Mucosa of descending colon (tissue), 3 donors: ENCODE measurements at places on chromosomes 2 and 18.

DNA sequence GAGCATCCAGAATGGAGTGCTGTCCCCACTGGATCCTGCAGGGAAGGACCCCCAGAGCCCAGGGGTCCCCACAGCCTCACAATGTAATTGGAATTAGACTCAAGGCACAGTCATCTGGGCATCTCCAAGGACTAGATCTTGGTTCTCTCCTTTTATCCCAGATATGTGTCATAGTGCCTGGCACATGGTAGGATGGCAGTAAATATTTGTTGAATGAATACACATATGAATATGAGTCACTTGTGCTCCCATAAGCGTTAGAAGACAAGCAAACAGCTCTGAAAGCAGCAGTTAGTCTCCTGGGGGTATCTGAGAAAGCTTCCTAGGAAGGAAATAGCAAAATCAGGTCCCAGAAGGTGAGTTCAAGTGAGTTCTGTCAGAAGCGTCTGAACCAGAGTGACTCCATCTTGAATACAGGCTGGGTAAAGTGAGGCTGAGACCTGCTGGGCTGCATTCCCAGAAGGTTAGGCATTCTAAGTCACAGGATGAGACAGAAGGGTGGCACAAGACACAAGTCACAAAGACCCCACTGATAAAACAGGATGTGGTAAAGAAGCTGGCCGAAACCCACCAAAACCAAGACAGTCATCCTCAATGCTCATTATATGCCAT is 234.1 kb upstream of the ID2 start:
- DNase-seq, result no peak

DNA sequence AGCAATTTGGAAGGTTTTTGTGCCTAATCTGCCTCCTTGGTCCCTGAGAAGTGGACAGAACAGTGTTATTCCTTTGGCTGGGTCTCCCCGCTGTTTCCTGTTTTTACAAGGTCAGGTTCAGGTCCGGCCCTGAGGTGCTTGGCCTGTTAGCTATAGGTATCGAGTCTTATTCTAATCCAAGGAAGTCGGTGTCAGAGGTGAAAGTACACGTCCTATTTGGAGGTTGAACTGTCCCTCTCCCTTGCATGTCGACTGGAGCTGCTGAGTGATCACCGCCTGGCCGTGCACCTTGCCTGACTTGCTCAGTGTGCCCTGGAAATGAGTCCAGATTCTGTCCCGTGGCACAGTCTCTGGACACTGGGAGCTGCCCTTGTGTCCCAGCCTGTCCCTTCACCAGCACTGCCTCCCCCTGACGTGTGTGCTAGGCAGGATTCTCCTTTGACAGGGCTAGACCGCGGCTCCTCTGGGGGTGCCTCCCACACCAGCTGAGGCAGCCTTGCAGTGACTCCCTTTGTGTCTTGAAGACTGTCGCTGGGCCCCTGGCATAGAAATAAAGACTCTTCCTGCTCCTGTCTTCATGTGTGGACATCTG is 65.7 kb upstream of the RBM44 start:
- no peak for DNase-seq

DNA sequence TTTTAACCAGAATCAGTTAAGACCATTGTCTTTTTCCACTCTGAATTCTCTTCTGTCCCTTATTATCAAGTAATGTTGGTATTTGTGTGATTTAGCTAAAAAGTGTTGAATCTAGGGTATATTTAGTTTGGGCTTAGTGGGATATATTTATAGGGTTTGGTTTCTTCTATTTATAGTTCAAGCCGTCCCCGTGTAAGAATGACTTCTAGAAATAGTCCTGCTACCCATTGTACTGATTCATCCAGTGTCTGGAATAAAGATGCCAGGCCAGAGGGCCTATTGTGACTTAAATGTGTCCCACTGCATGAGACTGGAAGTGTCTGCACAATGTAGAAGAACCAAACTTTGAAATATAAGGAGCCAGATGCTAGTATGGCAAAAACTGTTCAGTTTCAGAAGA is 364.8 kb downstream of the TNS1 start:
- no peak for DNase-seq

GRCh38 chr2:195594919-195595694 is 61.9 kb upstream of the SLC39A10 start:
- DNase-seq, result no peak

DNA sequence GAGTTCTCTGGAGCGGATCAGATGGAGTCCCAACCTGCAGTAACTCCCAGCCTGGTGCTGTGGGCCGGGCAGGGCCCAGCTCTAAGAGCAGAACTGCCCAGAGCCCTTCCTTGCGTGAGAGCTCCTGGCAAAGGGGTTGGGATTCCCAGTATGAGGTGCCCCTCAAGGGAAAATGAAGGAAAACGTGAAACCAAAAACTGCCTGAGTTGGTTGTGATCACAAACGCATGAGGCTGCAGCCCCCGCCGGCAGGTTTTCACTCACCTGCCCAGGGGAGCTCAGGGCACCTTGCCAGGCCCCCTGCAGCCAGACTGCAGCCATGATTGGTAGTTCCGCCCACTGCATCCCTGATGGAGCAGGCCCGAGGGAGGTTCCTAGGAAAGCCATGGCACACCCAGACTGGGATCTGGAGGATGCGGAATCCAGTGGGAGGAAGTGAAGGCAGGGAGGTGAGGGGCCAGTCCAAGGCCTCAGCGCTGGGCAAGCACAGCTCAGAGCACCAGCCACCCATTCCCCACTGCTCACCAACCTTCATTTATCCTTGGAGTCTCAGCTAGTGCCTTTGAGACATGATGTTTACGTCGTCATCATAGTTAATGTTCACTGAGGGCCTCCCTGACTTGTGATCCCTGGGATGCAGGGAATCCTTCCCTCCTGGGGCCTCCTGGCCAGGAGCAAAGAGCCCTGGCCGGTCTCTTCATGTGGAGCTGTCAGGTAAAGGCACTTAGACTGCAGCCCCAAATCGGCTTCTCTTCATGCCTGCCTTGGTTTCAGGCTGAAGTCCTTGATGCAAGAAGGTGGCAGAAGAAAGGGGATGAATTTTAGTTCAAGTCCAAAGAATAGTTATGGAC is 103.2 kb downstream of the INHBB start:
- DNase-seq, result no peak

GRCh38 chr2:6876309-6876708 is 1.3 kb upstream of the RSAD2 start:
- no peak for DNase-seq

GRCh38 chr2:25043241-25043867 is 1.5 kb downstream of the EFR3B start:
- DNase-seq, result no peak
